ENCODE measurements at places on chromosomes 16 and 17. TPM values are rescaled to one million over a fixed set of nuclear protein-coding genes. Genes with fewer than 3 reads are reported as not detected.
A peak's percentile ranks its signal among the peaks of the same experiment; 100 is the strongest.

- DNase-seq: no peak
These were observed 279.7 kb downstream of the SLC39A11 start for GRCh38 chr17:72812823-72813222.

MRPL27 gene
- 59.0 TPM for total RNA-seq

- DNase-seq: peak; percentile 13
These were observed 40.6 kb downstream of the PRKCB start for GRCh38 chr16:23876256-23876896.

KRTAP9-8 gene
- total RNA-seq: not detected

DNA sequence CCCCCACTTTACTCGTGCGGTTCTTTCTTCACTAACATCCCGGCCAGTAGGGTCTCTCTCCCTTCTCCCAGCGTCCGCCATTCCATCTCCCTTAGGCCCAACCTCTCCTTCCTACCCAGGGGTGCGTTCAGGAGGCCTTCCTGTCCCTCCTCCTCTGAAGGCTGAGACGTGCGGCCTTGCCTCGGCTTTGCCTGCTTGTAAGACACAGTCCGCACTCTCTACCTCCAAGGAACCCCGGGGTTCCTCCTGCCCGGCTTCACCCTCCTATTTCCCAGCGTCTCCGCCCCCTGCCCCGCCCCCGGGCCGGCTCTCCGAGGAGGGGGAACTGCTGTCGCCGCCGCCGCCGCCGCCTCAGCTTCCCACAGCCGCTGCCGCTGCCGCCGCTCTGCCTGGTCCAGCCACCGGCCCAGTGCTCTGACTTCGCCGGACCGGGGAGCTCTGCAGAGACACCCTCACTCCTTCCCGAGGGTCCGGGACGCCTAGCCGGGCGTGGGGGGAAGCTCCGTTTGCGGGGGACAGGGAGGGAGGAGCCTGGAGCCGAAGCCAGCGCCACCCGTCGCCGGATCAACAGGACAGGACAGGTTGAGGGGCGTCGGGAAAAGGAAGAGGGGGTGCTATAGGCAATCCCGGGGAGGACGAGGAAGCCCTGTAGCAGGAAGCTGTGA, 1.2 kb upstream of the FGF11 start:
- no peak for DNase-seq

DNA sequence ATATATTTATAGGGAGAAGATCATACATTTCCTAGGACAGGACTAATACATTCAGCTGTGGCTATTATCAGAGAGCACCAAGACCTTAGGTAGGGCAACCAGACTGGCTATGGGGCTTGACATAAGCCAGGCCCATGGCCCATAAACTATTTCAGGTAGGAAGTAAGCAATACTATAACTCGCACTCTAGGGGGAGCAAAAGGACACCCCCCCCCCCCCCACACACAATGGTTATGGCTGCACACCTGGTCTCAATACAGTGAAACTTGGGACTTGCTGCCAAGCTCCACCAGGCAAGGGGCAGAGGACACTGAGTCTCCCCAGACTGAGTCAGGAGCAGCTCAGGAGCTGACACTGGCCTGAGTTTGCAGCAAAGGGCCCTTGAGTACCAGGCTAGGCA, 348.9 kb upstream of the ASIC2 start:
- DNase-seq: no peak

CCL3 gene
- not detected for total RNA-seq

RASD1 gene
- total RNA-seq: 1.2 TPM

DNA sequence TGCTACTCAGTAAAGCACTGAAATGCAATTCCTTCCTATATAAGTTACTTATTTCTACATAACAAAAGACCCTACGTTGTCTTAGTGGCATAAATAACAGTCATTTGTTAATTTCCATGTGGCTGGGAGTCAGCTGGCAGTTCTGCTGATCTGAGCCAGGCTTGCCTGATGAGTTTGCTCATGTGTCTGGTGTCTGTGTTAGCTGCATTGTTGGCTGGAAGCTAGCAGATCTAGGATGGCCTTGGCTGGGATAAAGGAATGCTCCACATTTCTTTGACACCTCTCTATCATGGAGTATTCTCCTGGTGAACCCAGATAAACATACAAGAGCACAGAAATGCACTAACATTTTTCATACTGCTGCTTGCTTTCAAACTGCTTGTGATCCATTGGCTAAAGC, 264.4 kb upstream of the MON1B start:
- no peak for DNase-seq

DNA sequence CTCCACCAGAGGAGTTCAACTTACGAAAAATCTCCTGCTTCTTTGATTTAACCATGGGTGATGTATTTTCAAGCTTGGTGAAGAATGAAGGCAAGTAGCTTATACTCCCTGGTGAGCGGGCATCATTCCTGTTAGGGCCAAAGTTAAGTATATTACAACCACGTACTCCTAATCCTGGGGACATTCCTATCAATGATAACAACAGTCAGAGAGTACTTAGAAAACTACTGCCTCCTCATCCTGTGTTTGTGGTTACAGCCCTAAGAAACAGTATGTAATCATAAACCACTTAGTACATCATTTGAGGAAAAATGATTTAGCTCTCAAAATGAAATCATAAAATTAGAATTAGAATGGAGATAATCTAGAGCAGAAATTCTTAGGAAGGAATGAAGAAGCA, 47.3 kb downstream of the TTC19 start:
- no peak for DNase-seq

DNA sequence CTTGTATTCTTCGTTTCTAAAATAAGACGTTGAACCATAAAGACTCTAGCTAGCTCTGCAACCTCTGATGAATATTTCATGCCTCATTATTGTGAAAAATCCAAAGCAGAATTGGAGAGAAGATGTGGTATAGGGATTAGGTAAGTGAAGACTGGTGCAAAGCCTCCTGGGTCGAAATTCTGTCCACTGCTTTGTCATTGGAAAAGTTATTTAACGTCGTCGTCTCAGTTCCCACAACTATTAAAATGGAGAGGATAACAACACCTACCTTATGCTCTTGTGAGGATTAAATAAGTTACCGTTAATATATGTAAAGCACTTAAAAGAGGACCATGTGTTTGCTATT, 1.4 kb upstream of the PRPSAP2 start:
- no peak for DNase-seq
